ENCODE measurements at places on chromosomes 2 and 18.

- no peak for DNase-seq
Measured at GRCh38 chr2:105894327-105894944, 149.7 kb downstream of the NCK2 start.

GRCh38 chr2:9979977-9980376 is 28.5 kb downstream of the GRHL1 start:
- no peak for DNase-seq

GRCh38 chr18:36786686-36787085 is 42.1 kb downstream of the TPGS2 start:
- no peak for DNase-seq

GRCh38 chr2:240928476-240929363 is 22.6 kb downstream of the CROCC2 start:
- no peak for DNase-seq

- no peak for DNase-seq
Measured at GRCh38 chr2:199848389-199849130, 2.4 kb downstream of the FTCDNL1 start.
